Mammary epithelial cell (primary cell): ENCODE measurements at places on chromosomes 7 and 10. TPM values are rescaled to one million over a fixed set of nuclear protein-coding genes. Genes with fewer than 3 reads are reported as not detected.

DNA sequence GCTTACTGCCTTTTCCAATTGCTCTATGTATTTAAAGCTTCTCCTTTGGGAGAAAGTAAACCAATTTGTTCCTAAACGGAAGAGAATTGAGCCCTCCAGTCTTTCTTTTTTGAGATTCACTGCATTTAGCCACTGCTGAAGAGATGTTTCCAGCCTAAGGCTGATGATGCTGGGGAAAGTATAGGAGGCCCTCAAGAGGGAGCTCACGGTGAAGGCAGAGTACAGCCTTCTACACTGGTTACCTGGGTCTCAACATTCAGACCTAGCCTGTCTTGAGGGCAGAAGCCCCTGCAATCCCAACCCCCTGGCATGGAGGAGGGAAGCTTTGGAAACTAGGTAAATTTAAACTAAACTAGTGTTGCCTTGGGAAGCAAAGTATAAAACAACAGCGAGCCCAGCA is 316.7 kb upstream of the TPK1 start:
- DNase-seq: no peak

- peak; percentile 22 for DNase-seq
These were observed at the start of gene HYAL4 for GRCh38 chr7:123844712-123845219. Gene HYAL4, plus strand, starts transcription at chr7:123845169. Its CDS starts 23,105 bp downstream, at chr7:123868274.

- peak; percentile 40 for DNase-seq
These were observed 54.8 kb upstream of the CALD1 start for GRCh38 chr7:134724606-134725005.

- DNase-seq: no peak
These were observed 4.4 kb downstream of the GPR37 start for GRCh38 chr7:124761164-124761715.

- no peak for DNase-seq
These were observed 20.4 kb upstream of the GOT1 start for GRCh38 chr10:99450624-99451498.

- peak; percentile 17 for DNase-seq
These were observed 915.4 kb downstream of the GATA3 start for GRCh38 chr10:8969853-8970252.

DNA sequence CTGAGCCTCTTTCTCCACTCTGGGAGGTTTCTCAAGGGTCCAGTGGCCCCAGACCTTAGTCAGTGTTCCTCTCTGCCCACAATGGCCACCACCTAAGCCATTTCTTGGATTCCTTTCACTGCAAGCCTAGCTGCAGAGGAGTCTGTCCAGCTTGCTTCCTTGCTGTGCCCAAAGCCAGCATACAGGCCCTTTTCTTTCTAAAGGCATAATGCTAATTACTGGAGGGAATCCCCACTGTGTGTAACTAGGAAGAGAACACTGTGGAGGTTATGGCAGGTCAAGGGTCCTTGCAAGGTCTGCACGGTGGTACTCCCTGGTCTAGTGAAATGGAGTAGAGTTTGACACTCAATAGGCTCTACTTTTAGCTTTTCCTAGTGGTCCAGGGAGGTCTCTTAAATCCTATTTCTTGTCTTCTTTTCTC is 70.4 kb upstream of the CC2D2B start:
- DNase-seq: no peak

DNA sequence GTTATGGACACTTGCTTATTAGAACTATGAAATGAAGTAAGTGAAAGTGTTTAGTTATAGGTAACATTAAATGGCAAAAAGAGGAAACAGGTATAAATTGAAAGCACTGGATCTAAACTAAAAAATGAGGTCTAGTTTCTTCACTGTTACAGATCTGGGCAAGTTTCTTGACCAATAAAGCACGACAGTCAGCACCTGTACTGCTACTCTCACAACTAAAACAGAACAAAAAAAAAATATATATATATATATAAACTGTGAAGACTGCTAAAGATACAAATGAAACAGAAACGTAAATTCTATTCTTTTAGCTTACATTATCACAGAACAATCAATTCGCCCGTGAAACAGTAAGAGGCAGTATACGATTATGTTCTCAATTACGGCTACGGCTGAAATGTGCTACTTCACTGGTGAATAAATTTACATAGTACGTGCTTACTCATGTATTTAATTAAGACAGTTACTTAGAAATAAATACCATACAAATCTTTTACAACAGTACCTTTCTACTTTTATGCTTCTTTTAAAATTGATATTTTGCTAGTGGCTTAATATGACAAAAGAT is 4.2 kb downstream of the AHR start:
- DNase-seq: peak; percentile 61

NSUN6 gene
- 8.5 TPM for total RNA-seq

HOXA2 gene
- 0.50 TPM for total RNA-seq

ZNF503 gene
- total RNA-seq: 9.9 and 14.1 TPM in 2 replicates

SMURF1 gene
- total RNA-seq: 32.4 and 43.2 TPM in 2 replicates

GIMAP1 gene
- total RNA-seq: not detected in 2 replicates

ERVW-1 gene
- total RNA-seq: not detected

LRRC4 gene
- total RNA-seq: 0.07 TPM in 1 of 2 replicates, not detected in the other
